ENCODE measurements at places on chromosomes 3 and 15.

DNA sequence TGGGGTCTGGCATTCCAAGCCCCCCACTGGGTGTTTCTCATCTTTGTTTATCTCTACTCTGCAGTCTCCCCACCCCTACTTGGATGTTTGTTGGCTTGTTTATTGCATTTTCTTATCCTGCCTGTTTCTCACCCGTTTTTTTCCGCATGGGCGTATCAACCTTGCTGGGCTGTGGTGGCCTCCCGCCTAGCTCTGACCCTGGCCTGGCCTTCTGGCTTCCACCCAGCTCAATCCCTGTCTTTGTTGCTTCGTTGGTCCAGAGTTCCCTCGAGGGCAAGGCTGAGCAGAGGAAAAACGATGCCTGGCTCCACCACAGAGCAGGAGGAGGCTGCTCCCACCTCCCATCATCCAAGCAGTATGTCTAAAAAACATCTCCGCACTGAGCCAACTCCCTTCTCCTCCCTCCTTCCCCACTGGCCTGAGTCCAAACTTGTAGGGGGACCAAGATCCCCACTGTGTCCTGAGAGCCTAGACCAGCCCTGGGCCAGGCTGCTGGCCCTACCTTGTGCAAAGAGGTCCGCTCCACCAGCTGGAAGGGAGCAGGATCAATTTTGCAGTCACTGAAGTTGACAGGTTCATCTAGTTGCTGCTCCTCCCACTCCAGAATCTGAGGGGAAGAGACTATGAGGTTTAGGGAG, 9.8 kb downstream of the CLCN2 start:
- DNase-seq, result no peak

DNA sequence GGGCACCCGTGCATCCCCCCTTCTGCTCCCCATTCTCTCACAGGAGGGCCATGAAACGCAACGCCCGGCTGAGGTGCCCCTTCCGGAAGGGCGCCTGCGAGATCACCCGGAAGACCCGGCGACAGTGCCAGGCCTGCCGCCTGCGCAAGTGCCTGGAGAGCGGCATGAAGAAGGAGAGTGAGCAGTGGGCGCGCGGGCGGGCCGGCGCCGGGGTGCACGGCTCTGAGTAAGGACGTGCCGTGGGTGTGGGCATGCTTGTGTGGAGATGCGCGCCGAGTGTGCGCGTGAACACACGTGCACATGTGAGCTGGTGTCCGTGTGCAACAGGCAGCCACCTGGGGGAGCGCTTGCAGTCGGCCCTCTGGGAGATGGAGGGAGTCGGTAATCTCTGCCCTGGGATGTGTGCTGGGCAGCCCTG, 28.1 kb downstream of the NR1I2 start:
- peak; percentile 55 for DNase-seq

- DNase-seq, result no peak
Measured at GRCh38 chr3:75136100-75136897, 521.8 kb upstream of the CNTN3 start.

GRCh38 chr15:97567411-97567810, 393.1 kb upstream of the ARRDC4 start:
- no peak for DNase-seq

GRCh38 chr15:32718821-32719716, 1.3 kb downstream of the GREM1 start:
- peak; percentile 28 for DNase-seq

DNA sequence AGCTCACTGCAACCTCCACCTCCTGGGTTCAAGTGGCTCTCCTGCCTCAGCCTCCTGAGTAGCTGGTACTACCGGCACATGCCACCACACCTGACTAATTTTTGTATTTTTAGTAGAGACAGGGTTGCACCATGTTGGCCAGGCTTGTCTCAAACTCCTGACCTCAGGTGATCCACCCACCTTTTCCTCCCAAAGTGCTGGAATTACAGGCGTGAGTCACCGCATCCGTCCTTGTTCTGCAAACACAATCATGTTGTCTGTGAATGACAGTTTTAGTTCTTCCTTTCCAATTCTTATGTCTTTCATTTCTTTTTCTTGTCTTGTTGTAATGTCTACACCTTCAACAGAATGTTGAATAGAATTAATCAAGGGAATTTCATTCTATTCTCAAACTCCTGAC, 16.3 kb upstream of the SMCO1 start:
- no peak for DNase-seq

GRCh38 chr3:32623532-32623931, 52.9 kb upstream of the DYNC1LI1 start:
- no peak for DNase-seq

DNA sequence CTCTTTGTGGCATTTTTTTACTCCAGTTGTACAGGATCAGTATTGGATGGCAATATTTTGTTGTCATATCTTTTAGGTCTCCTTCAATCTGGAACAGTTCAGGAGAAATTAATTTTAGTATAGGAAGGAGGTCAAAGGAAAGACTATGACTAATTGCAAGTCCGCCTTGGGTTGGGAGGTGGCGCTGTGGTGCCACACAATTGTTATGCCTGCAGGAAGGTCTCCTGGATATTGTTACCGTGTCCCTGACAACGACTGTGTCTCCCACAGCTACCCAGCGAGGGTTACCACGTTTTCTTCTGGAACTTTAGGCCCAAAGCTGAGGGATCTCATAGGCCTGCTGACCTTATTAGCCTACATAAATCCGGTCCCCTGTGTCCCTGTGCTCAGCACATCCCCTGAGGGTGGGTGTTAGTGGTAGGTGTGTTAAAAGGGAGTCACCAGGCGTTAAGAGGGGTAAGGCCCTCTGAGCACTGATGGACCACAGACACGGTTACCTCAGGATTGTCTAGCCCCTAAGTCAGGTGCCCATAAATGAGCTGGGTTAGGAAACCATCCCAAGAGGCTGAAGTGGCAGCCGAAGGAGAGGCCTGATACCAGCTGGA, 31.5 kb downstream of the KCNAB1 start:
- DNase-seq, result peak; percentile 81

- no peak for DNase-seq
Measured at GRCh38 chr15:22262613-22263020, 182.3 kb downstream of the OR4M2 start.

DNA sequence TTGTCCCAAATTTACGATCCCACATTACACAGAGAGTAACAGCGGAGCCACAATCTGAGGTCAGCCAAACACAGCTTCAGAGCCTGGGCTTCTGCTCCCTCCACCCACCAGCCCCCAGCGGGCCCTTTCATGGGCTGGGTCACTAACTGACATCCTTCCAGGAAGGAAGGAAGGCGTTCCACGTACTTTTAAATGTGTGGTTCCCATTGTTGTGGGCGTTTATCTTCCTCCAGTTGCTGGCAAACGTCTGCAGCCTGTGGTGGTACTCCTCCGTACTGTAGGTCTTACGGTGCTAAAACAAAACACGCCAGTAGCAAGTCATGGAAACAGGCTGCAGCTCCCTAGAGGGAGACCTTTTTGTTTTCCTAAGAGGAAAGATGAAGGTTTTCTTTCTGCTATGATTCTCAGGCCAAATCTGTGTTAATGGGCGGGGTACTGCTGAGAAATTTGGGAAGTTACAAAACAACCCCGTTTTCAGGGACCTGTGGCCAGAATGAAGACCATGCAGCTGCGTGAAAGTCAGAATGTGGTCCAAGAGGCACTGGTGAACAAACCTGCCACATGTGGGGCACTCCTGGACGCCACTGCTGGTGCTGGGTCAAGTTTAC, 7.6 kb downstream of the CTSH start:
- DNase-seq, result no peak

DNA sequence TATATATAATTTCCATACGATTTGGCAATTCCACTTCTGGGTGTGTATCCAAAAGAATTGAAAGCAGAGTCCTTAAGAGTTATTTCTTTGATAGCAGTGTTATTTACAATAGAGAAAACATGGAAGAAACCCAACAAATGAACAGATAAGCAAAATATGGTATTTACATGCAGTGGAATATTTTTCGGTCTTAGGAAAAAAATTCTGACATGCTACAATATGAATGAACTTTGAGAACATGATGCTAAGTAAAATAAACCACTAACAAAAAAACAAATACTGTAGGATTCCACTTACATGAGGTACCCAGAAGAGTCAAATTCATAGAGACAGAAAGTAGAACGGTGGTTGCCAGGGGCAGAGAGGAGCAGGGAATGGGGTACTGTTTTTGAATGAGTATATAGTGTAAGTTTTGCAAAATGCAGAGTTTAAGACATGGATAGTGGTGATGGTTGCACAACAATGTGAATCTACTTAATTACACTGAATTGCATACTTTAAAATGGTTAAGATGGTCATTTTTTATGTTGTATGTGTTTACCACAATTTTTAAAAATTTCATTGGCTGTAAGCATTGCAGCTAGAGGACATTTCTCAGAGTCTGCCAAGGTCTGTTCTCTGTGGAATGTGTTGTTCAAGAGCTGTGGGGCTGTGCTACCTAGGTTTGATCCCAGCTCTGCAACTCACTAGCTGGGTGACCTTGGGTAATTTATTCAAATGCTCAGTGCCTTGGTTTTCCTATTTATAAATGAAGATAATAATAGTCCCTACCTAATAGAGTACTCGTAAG, 122.1 kb downstream of the MEX3B start:
- no peak for DNase-seq

DNA sequence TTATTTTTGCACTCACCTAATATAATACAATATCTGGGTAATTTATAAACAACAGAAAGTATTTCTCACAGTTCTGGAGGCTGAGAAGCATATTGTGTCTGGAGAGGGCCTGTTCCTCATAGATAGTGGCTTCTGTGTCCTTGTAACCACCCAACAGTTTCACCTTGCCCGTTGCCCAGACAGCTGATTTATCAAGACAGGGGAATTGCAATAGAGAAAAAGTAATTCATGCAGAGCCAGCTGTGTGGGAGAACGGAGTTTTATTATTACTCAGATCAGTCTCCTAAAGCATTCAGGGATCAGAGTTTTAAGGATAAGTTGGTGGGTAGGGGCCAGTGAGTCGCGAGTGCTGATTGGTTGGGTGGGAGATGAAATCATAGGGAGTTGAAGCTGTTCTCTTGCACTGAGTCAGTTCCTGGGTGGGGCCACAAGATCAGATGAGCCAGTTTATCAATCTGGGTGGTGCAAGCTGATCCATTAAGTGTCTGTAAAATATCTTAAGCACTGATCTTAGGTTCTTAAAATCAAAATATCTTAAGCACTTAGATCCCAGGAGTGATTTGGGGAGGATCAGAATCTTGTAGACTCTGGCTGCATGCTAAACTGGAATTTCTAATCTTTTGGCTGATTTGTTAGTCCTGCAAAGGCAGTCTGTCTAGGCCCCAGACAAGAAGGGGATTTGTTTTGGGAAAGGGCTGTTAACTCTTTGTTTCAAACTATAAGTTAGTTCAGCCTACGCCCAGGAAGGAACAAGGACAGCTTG, 33.9 kb upstream of the C15orf39 start:
- DNase-seq, result no peak

- DNase-seq, result no peak
Measured at GRCh38 chr3:20421-20820, 176.1 kb upstream of the CHL1 start.

DNA sequence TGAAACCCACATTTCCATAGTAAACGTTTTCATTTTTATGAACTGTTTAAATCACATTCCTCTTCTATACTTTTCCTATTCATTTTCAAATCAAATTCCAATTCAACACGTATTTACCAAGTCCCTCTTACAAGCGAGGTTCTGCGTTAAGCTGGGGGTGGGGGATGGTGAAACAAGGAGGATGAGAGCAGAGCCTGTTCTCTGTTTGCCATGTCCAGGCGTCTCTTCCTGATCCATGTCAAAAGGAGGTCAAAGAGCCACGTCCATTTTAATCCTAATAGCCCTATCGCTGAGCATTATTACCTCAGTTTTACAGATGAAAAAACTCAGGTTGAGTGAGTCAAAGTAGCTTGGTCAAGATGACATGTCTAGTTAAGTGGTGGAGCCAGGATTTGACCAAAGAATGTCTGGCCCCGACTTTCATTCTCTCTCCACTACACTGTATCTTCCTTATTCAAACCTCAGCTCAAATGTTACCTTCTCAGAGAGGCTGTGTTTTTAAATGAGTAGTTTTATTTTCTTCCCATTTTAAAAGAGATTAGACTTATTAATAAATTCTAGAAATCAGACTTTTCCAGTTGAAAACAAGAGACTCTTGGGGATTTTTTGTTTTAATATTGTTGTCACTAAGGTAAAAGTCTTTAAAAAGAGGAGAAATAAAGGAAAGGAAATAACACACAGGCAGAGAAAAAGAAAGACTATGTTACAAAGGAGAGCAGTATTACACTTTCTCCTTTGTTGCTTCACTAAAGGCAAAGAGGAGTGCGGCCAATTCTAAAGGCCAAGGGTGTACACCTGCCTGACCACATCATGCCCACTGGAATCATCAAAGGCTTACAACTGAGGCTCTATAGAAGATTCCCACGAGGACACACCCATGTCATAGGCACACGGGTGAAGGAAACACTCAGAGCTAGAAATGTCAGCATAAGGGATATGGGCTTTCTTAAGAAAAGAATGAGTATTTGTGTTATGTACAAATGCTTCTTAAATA, 42.4 kb downstream of the MYO5A start:
- DNase-seq, result no peak

- no peak for DNase-seq
Measured at GRCh38 chr3:115827495-115827894, 204.2 kb downstream of the GAP43 start.

DNA sequence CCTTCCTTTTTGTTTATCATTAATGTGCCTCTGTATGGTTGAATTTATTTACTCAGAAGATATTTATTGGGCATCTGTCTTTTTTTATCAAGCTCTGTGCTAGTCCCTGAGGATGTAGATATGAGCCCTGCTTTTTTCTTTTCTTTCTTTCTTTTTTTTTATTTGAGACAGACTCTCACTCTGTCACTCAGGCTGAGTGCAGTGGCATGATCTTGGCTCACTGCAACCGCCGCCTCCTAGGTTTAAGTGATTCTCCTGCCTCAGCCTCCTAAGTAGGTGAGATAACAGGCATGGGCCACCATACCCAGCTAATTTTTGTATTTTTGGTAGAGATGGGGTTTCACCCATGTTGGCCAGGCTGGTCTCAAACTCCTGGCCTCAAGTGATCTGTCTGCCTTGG, 58.5 kb downstream of the MBNL1 start:
- DNase-seq, result no peak

- no peak for DNase-seq
Measured at GRCh38 chr15:51936105-51936478, 35.5 kb downstream of the LEO1 start.

GRCh38 chr3:66450390-66451022, 50.3 kb downstream of the LRIG1 start:
- DNase-seq, result peak; percentile 74

DNA sequence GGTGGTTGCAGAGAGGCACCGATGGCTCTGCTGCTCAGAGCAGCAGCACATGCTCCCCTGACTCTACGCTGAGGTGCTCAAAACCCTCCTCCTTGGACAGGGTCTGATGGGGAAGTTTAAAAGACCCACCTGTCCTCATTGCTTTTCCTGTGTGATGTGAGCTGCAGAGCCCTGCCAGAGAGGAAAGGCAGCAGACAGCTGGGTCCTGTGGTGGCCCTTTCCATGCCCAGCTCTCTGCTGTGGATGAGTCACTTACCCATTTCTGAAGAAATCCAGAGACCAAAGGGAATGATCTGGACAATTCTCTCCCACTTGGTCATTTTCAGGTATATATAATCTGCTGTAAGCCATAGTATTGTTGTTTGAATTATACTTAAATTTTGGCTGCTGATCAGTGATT, 121.7 kb downstream of the CHDH start:
- peak; percentile 28 for DNase-seq

Measured in AG20443 (cell line).